ENCODE measurements at places on chromosomes 7 and 10.

GRCh38 chr10:3665316-3665908, 119.6 kb downstream of the KLF6 start:
- DNase-seq: no peak

DNA sequence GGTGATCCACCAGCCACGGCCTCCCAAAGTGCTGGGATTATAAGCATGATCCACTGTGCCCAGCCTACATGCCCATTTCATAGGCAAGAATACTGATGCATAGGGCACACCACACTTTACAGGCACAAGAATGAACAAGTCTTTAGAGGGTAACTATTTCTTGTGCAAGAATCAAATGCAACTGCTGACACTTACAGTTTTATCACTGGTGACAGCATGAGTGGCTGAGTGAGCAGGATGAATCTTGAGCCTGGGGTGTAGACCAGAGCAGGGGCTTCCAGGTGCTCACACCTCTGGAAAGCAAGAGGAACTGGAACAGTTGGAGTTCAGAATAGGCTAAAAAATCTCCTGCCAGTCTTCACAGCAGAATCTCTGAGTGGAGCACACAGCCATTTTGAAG, 287.5 kb downstream of the KCNMA1 start:
- no peak for DNase-seq

DNA sequence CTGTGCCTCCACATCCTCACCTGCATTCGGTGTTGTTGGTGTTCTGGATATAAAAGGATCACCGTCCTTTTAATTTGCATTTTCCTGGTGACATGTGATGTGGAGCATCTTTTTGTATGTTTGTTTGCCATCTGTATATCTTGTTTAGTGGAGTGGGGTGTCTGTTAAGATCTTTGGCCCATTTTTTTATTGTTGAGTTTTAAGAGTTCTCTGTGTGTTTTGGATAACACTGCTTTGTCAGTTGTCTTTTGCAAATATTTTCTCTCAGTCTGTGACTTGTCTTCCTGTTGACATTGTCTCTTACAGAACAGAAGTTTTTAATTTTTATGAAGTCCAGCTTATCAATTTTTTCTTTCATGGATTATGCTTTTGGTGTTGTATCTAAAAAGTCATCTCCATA, 38.5 kb downstream of the DYNC2I1 start:
- DNase-seq: no peak

- DNase-seq: no peak
Measured at GRCh38 chr7:15370441-15370840, 191.4 kb downstream of the AGMO start.

GRCh38 chr7:10939237-10939910, 34.3 kb upstream of the PHF14 start:
- DNase-seq: no peak

GRCh38 chr10:9853405-9854355, 1164.0 kb upstream of the CELF2 start:
- DNase-seq: no peak

DNA sequence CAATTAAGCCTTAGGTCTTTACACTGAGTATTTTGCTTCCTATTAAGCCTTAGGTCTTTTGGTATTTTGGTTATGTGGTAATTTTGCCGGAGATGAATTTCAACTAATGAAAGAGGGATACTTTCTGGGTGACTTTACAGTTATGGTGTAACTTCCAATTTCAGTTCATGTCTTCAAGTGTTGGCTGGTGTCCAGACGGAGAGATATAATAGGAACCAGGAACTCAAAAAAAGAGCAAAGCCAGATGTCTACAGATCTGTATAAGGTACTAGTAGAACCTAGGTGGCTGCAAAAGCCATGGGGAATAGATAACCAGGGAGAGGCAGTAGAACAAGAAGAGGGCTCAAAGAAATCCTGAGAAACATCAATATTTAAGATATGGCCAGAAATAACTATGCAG, 12.3 kb downstream of the ERCC6 start:
- no peak for DNase-seq

DNA sequence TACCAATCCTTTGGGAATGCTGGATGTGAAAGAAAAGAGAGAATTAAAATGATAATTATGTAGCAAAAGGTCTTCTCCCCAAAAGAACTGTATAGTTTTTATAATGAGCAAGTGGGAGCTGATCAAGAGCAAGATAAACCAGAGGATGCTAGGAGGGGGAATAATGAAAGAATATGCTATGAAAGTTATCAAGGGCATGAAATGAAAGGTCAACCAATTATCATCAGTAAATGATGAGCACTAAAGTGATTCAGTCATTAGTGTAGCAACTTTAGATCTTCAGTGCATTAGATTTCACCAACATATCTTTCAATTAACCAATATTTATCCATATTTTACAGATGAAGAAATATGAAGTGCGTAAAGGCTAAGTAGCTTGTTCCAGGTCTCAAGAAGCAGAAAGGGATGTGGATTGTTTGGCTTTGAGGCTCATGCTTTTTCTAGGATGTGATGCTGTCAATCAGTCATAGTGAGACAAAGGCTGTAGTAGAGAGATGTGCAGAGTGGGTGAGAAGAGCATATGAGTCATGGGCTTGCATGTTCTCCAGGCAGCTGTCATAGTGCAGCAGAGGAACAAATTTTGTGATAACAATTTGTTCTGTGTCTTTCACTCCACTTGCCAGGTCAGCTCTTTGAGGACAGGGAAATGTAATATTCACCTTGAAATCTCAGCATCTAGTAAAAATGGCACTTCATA, 5.7 kb upstream of the OR2F2 start:
- DNase-seq: no peak

All from GM19239 (cell line).